Thoracic aorta (tissue), 2 donors: ENCODE measurements at places on chromosomes 6 and 20.

DNA sequence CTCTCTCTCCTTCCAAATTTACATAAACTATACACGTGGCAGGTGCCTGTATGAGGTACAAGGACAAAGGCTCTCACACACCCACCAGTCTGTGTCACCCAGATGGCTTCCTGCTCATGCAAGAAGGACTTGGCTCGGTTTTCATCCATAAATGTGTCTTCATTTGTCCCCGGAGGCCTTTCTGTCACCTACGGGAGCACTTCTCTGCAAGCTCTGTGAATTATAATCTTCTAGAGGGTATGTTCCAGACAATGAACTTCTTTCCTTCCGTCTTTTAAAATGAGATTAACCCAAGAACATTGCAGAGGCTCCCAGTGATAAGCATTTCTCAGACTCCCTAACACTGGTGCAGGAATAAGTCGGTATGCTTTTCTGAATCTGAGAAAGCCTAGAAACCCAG lies 123.6 kb downstream of the PTPRT start:
- DNase-seq: no peak

GRCh38 chr20:36645998-36646397 lies at the start of gene SLA2:
Gene SLA2, minus strand, starts transcription at chr20:36646196. Its CDS starts 4,861 bp downstream, at chr20:36641335.
- DNase-seq: no peak

DNA sequence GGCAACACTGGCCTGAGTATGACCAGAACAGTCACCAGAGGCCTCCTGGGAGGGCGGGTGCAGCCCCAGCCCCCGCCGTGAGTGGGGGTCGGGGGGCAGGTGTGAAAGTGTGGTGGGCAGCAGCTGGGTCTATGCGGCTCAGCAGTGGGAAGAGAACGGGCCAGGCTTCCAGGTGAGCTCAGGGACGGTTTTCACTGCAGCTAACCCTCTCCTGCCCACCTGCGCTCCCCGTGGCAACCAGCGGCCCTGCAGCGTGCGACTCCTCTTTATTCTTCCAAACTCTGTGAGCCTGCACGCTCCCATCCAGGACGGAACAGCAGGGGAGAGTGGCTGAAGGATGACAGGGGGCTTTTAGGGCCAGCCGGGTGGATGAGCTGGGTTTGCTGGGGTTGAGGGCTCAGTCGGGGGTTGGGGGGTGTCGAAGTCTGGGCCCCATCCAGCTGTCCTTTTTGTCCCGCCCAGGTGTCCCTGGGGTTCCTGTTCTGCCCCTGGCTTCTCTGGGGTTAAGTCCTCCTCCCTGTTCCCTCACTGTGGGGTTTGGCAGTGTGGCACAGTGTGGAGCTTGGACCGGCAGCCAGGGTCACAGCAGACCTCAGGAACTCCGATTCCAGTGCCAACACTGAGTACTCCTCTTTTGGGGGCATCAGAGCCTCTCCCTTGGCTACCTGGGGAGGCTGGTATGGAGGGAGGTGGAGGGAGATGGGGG lies 859 bp upstream of the BIRC7 start:
- no peak for DNase-seq

- DNase-seq: no peak
Observed at GRCh38 chr20:14418376-14418775, 81.0 kb upstream of the FLRT3 start.

DNA sequence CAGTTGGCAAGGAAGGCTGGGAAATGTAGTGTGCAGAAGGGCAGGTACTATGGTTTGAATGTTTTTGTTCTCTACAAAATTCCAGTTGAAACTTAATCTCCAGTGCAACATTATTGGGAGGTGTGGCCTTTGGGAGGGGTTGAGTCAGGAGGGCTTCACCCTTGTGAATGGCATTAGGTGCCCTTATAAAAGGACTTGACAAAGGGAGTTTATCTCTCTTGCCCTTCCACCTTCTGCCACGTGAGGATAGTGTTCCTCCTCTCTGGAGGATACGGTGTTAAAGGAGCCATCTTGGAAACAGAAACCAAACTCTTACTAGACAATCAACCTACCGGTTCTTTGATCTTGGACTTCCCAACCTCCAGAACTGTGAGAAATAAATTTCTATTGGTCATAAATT lies 82.2 kb upstream of the LRFN2 start:
- DNase-seq: no peak

- no peak for DNase-seq
Observed at GRCh38 chr20:8398263-8399051, 266.4 kb downstream of the PLCB1 start.

DNA sequence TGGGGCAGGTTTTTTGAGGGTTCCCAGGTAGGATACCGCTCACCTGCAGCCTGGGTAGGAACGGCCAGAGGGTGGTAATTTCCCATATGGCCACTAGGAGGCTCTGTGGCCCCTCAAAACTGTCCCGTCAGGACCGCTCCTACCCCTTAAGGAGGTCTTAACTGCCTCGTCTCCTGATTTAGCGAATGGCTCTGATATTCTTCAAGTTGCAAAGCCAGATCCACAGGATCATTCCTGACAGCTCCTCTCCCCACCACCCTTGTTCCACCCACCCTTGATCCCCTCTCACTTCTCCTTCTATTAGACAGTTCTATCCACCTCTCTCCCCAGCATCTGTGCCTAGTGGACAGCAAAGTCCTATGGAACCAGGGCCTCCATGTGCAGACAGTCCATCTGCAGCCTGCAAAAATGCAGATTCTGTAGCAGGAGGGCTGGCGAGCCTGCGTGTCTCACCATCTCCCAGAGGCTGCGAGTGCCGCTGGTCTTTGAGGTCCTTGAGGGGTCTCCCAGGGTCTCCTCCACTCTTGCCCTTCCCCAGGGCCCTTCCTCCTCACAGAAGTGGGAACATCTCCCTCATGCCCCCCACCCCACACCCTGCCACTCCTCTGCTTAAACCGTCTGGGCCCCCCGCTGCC lies 34.3 kb upstream of the ZBP1 start:
- no peak for DNase-seq

GRCh38 chr6:106167096-106167814 lies 81.1 kb downstream of the PRDM1 start:
- no peak for DNase-seq

DNA sequence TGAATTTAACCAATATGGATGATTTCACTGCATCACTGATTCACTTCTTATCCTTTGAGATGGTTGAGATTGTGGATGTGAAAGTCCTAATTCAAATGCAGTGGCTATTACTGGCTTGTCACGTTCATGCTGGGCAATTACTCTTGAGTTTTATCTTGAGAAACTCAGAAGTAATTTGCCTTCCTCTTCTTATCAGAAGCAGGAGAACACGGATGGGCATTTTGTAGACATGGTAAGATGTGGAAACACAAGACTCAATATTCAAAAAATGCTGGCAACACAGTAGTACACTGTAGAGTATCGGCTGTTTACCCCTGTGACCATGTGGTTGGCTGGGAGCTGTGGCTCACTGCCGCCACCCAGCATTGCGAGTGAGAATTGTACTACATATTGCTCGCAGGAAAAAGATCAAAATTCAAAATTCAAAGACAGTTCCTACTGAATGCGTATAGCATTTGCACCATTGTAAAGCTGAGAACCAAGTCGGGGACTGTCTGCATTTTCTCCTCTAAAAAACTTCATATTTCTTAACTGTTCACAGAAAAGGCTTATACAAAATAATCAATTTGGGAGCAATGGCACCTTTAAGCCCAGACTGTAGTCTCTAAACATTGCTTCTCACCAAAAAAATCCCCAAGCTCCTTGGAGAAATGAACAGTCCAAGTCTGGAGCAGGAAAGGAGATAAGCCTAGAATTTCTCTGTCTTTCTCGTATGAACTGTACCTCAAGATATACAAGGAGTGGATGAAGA lies 61.9 kb upstream of the ELOVL5 start:
- no peak for DNase-seq

DNA sequence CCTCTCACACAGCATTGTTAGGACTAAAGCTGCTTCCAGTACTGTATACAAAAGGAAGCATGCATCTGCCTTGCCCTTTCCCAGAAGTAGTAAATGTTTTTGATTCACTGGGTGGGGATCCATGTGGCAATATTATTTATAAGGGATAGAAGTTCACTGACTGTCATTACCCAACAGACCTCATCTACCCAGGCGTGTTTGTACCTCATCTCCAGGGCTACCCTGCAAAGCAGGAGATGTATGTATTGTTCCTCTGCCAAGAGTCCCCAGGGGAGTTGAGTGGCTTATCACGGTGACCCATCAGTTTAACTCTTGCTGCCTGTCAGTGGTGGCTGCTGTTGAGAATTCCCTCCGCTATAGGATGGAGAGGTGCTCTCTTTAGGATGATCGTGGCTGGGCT lies 42.5 kb downstream of the SLC24A3 start:
- DNase-seq: no peak

- no peak for DNase-seq
Observed at GRCh38 chr6:135887069-135887468, 35.6 kb downstream of the PDE7B start.

DNA sequence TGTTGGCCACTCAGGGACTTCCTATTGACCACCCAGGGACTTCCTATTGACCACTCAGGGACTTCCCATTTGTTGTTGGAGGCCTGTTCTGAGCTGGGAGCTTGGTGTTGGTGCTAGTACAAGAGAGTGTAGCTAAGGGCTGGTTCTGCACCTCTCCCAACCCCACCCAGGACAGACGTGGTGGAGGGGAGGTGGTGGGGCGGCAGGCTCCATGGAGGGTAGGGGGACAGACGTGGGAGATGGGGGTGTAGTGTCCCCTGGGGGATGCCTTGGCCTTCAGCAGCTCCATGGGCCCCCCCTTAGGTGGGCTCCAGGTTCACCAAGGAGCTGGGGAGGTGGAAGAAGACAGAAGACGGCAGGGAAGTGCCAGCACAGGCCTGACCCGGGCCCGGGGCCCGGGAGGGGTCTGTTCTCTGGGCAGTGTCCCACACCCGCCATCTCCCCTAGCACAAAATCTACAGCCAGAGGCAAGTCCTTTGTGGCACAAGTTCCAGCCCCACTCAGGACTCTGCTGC lies 33.9 kb downstream of the CHRNA4 start:
- DNase-seq: no peak

DNA sequence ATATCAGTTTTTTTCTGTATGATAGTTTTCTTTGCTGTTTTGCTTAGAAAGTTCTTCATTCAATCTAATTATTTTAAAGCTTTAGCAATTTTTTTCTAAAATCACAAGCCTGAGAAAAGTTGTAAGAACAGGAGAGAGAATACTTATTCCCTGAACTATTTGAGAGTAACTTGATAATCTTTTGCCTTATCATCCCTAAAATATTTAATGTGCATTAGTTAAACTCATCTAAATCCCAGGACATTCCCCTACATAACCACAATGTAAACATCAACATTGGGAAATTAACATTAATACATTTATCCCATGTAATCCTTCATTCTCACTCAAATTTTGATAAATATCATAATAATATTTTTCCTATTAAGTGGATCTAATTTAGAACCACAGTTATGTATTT lies 241.8 kb downstream of the CD109 start:
- DNase-seq: no peak

DNA sequence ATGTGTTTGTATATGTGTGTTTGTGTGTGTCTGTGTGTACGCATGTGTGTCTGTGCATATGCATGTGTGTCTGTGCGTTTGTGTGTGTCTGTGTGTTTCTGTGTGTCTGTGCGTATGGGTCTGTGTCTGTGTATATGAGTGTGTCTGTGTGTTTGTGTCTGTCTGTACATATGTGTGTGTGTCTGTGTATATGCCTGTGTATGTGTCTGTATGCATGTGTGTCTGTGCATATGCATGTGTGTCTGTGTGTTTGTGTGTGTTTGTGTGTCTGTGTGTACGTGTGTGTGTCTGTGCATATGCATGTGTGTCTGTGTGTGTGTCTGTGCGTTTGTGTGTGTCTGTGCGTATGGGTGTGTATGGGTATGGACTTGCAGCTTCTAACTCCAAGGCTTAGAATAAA lies 174.0 kb upstream of the NOX3 start:
- no peak for DNase-seq

DNA sequence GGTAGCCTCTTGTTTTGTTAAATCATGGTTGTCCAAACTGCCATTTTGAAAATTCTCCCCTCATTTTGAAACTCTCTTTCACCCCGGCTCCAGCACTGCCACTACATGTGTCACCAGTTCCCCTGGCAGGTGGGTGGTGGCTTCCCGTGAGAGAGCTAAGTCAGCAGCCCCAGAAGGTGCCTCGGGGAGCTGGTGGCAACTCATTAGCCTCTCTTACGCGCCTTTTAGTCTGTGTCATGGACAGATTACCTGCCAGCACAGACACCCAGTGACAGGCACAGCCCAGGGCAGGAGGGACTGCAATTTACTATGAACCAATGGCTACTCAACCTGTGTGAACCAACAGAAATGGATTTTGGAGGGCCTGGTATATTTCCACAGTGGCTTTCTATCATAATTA lies 147.1 kb upstream of the SASH1 start:
- no peak for DNase-seq

DNA sequence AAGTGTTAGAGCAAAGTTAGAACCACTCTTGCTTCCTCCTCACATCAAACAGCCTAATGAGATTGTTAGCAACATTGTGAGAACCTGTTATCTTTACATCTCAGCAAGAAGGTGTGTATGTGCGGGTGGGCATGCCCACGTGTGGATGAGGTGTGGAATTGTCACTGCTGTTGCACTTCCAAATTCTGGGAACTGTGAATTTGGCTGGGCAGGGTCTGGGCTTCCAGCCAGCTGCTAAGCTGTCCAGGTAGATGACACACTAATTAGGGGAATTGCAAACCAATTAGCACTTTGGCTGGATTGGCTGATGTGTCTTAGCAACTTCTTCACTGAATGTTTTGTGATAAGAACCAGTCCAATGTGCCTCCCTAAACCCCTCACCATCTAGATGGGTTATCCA lies 848.2 kb downstream of the DHX35 start:
- no peak for DNase-seq

DNA sequence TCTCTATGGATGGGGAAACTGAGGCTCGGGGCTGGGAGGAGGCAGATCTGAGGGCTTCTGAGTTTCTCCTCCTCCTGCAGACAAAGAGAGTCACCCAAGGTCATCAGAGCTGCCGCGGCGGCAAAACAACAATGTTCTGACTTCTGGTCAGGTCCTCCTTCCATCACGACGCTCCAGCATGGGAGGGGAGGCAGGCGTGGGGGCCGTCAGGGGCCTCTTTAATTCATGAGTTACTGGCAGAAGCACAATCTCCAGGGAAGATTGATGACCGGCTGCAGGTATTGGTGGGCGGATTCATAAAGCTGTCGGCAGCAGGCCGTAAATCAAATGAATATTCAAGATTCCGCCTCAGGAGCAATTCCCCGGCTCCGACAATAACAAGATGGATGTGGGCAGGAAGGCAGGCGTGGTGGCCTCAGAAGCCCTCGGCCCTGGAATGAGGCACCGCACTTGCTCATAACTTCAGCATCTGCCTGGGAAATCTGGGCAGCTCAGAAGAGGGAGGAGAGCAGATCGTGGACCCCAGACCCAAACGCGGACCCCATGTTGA lies 19.1 kb downstream of the PCK1 start:
- no peak for DNase-seq

- no peak for DNase-seq
Observed at GRCh38 chr6:90483116-90483839, 103.6 kb downstream of the MAP3K7 start.

- DNase-seq: no peak
Observed at GRCh38 chr6:49713346-49713745, at the start of gene CRISP2. Gene CRISP2, minus strand, starts transcription at chr6:49713543. Its CDS starts 4,347 bp downstream, at chr6:49709196.

DNA sequence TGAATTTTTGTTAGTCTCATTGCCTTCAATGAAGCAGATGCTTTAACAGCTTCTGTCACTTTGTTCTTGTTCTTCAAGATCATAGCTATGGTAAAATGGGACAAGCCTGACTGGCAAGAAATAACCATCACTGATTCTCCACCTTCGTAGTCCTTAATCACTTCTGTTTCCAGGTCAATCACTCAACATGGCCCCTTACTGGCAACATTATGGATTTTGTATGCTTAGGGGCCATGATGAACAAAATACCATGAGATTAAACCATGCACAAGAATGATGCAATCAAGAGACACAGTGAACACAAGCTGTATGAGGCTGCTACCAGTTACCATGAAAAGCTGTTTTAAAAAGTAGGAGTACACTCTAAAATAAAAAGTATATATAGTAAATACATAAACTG lies 32.8 kb downstream of the ADNP start:
- DNase-seq: no peak
